Thymus (tissue), 14 donors: ENCODE measurements at places on chromosomes 5 and 9. TPM values are rescaled to one million over a fixed set of nuclear protein-coding genes. Genes with fewer than 3 reads are reported as not detected.

DNA sequence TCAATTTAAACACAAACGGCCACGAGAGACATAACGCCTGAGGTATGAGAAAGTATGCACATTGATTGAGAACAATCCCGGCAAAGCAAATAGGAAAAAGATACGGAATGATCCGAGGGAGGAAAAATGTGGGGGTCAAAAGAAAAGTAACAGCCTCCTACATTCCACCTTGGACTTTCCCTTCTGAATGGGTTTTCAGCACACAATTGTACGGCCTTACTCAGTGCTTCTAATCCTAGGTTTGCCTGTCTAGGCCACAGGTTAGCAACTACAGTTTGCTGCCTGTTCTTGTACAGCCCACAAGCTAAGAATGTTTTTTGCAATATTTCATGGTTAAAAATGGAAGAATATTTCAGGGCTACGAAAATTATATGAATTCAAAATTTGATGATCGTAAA lies 46.2 kb upstream of the RNF20 start:
- no peak for DNase-seq

GRCh38 chr5:71783891-71784290 lies 64.8 kb downstream of the CARTPT start:
- no peak for DNase-seq

DNA sequence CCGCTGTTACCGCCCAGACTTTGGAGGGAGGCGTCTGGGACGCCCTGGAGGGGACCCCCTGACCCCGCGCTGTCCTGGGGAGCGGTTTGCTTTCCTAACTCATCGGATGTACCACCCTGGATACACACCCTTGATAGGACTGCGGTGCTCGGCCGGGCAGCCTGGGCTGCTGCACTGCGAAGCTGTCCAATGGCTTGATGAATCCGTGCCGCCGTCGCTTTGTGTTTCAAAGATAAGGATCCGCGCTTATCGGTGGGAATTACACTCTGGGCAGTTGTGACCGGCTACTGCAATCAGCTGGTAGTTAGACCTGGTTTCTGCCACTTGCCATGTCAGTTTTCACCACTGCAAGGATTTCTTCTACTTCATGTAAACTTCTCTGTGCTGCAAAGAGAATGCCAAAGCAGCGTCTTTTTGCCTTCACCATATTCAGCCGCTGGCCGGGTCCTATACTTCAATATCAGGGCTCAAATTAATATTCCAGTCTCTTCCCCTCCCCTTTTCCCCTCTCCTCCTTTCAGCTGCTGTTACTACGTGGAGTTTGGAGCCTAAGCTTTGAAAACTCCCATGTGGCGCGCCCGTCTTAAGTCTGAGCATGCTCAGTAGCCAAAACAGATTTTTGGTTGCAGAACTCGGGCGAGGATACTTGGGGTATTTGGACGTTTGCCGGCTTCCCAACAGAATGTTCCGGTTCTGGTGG lies 727 bp downstream of the SMAD5 start:
- peak; percentile 16 for DNase-seq

DNA sequence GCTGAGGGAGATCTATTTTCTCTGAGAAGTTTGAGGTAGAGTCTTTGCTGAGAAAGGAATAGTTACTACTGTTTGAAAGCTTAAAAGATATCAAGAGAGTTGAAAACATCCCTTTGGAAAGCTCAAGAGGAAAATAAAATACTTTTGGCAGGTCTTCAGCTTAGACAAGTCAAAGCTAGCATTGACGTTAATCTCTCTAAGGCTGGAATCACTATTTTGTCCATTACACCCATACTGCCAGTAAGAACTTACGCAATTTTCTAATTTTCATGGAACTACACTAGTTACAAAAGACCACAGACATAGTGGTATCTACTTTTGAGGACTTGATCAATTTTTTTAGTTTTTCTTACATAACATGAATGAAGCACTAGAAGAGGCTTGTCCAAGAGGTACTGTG lies 494.9 kb downstream of the PSAT1 start:
- DNase-seq, result no peak

GRCh38 chr5:65191554-65192135 lies 290.1 kb downstream of the ADAMTS6 start:
- no peak for DNase-seq

DNA sequence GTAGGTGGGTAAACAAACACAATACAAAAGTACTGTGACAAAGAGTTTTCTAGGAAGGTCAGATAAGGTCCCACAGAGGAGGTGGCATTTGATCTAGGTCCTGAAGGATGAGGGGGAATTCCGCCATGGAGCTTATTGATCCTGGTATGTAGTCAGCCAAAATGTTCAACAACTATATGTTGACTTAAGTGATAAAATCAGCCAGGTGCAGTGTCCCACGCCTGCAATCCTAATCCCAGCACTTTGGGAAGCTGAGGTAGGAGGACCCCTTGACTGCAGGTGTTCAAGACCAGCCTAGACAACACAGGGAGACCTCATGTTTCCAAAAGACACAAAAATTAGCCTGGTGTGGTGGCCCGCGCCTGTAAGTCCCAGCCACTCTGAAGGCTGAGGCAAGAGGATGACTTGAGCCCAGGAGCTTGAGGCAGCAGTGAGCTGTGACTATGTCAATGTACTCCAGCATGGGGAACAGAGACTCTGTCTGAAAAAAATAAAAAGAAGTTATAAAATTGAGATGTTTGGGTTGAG lies 46.4 kb upstream of the PLIN2 start:
- no peak for DNase-seq

GRCh38 chr5:103178167-103178566 lies 58.1 kb downstream of the PPIP5K2 start:
- DNase-seq, result no peak

DNA sequence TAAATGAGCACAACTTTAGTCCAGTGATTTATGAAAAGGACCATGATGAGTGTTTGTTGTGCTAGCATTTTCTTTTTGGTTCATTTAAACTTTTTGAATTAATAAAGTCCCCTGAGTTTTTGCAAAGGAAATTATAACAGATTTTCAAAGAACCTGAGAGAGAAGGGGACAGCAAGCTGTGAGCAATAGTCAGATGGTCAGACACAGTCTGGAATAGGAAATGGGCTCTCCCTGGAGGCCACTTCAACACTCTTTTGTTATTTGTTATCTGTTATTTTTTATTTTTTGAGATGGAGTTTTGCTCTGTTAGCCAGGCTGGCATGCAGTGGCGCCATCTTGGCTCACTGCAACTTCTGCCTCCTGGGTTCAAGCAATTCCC lies 171.1 kb downstream of the ARHGEF28 start:
- no peak for DNase-seq

GRCh38 chr5:111223101-111223786 lies 940 bp upstream of the CAMK4 start:
- peak; percentile 62 for DNase-seq

- no peak for DNase-seq
Observed at GRCh38 chr5:66958980-66959641, 237.5 kb downstream of the CD180 start.

DNA sequence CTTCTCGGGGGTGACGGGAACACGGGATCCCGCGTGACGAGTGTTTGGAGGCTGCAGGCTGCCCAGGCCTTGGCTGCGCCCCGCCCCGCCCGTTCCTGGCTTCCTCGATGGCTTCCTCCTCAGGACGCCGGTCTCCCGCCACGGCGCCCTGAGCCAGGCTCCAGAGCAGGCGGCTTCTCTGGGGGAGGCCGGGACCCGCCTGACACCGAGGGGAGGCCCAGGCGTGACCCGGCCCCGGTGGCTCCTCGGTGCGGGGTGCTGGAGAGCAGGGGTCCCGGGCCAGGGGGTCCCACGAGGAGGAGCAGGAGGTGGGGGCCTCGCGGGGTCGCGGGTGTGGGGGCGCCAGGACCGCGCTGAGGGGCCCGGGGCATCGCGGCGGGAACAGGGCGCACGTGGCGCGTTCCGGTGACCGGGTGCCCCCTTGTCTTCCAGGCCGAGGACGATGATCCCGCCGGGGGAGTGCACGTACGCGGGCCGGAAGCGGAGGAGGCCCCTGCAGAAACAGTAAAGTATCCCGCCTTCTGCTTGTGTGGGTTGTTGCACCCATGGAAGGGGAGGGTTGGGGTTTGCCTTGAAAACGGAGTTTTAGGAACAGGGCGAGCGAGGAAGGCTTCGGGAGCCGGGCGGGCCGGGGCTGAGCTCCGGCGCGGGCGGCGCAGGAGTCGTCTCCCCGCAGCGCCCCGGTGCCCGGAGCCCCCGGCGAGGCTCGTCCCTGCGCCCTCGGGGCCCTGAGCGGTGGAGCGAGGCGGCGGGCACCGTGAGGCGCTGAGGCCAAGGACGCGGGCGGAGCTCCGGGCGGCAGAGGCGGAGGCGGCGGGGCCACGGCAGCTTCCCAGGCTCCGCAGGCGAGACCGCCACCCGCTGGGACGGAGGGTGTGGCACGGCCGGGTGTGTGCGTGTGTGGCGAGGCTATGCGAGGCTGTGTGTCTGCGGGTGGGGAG lies 22.2 kb downstream of the AHRR start:
- DNase-seq, result no peak

- no peak for DNase-seq
Observed at GRCh38 chr5:108638021-108638420, 109.7 kb upstream of the FER start.

The TEK gene
- total RNA-seq, result 2.4 TPM

The ANKRD18A gene
- 2.8 TPM for total RNA-seq

The C1QTNF2 gene
- 0.61 TPM for total RNA-seq
